ENCODE measurements at places on chromosomes 11 and 22.

DNA sequence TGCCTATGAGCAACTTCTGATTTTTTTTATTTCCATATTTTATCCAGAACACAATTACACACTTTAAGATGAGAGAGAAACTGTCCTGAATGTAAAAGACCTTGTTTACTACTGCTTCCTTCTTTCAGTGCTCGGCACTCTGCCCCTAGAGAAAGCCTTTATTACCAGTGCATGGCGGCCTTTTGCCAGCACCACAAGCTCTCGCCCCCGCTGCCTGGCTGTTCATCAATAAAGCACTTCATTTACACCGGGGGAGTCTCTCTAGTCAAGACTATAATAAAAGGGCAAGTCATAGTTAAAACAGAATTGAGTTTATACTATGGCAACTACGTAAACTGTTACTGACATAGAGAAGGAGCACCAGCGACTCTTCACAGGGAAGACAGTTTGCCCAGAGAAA is 259.5 kb downstream of the CADM1 start:
- DNase-seq: no peak

DNA sequence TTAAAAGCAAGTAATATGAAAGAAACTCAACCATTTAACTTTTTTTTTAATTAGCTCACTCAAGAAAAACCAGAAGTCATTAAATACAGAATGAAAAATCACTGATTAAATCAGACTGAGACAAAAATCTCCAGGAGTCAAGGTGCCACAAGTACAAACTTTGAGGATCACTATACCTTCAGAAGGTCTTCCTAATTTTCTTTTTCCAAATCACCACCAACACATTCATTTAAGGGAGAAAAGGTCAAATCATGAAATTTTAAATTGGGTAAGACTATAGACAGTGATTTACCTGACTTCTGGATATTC is 32.3 kb downstream of the PITPNB start:
- DNase-seq: no peak

GRCh38 chr22:35596821-35597220 is 20.3 kb downstream of the MB start:
- DNase-seq: no peak

DNA sequence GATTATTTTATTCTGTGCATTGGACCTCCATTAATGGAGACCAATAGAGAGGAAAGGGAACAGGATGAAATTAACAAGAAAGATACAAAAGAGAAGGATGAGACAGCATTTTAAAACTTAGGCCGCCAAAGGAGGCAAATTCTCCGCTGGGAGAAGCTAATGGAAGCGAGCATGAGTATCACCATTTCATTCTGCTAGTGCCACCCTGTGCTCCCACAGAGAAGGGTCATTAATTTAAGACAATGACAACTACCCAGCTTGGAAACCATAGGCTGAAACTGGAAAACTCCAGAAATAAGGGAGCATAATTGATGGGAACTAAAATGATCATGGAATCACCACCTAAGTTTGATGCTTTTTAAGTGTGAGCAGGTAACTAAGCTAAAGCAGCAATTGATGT is 69.2 kb downstream of the SLC36A4 start:
- DNase-seq: no peak

DNA sequence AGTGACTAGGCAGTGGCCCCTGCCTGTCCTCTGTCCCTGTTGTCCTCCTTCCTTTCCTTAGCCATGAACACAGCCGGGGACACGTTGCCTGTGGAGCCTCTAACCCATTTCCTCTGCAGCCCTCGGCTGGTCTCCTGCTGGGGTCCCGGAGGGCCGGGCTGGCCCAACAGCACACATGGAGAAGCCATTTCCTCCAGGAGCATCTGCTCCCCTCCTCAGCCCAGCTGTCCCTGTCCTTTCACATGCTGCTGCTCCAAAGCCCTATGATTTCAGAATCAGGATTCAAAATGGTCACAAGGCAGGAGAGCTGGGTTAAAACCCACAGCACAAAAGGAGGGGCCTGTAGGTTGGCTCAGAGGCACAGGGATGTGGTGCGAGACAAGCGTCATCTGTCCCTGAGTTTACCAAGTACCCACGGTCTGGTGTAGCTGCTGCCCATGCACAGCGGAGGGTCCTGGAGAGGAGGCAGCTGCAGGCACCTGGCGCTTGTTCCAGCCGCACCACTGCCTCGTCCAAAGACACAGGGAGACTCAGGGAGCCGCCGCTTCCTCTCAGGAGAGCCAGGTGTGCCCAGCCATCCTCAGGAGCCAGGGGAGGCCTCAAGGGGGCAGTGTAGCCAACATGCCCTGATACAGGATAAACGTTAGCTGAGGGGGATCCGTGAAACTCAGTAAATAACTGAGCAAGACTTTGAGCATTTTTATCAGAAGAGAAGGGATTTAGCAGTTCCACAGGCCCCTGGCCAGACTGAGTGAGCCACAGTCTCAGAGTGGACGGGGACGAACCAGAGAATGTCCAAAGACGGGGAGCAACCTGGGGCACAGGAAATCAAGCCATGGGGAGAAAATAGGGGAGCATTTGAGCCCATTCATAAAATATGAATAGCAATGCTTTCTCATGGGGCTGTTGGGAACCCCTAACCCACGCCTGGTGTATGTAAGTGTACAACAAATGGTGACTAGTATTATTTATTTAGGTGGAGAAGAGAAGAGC is 3.9 kb upstream of the VSIG10L2 start:
- DNase-seq: no peak

DNA sequence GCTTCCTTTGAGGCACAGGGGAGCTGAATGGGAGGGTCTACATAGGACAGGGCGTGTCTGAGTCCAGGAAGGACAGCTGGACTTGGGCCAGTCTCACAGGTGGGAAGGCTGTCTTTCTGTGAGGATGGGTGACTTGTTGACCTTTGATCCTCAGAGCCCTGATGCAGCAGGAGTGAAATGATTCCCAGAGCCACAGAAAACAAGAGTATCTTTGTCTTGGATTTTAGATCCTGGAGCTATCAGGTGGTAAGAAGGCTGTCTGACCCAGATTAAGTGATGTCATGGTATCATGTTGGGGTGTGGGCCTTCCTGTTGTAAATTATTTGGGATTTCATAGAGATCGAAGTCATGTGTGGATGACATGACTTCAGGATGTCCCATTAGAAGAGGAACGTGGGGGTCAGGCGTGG is 15.0 kb downstream of the PTPRJ start:
- DNase-seq: no peak

DNA sequence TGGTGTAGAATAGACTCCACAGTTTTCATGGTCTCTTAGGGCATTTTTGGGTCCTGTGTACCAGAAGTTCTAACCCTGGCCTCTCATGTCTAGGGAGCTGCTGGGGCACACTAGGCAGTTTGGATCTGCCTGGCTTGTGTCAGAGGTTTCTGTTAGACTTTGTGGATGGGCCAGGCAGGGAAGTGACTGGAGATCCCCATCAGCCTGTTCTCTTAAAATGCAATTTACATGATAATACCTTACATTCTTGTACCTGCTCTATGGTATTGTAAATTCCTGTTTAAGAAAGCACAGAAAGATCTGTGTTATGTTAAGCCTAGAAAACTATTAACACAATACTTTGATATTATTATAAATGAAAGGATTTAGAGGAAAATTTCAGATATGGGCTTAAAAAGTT is 104.0 kb downstream of the ARHGAP42 start:
- DNase-seq: no peak

DNA sequence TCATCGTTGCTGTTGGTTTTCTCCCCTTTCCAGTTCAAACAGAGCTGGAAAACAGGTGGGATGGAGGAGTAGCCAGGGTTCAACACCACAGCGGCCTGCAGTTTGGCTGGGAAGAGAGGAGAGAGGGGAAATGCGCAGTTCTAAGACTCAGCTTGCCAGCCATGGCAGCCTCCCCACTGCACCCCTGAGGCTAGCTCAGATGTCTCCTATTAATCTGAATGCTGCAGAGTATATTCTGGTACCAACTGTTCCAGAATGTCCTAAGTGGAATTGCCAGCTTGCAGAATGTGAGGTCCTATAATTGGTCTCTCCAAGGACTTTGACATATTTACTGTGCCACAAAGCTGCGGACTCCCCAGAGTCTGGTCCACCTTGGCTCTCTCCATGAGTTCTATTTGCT is 32.0 kb downstream of the NEFH start:
- no peak for DNase-seq

DNA sequence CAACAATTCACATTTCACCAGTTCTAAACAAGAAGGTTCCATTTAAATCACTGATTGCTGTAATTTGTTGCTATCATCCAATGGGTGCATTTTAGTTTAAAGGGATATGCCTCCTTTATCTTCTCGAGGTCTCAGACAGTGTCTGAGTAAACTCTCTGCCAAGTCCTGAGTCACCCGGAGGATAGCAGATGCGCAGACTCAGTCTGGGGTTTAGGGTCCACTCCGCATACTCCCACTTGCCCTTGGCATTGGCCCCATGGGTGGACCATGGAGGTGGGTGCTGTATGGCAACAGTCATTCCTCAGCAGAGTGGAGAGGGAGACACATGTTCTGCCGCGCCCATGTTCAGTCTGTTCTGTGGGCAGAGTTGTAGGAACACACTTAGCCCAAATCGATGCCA is 65.4 kb upstream of the CRTAM start:
- DNase-seq: no peak

GRCh38 chr22:39467390-39467895 is 10.6 kb downstream of the MGAT3 start:
- DNase-seq: no peak

GRCh38 chr11:14611939-14612338 is 31.7 kb upstream of the PDE3B start:
- DNase-seq: peak; percentile 26

GRCh38 chr11:48107188-48107704 is 109.4 kb upstream of the OR4B1 start:
- no peak for DNase-seq

DNA sequence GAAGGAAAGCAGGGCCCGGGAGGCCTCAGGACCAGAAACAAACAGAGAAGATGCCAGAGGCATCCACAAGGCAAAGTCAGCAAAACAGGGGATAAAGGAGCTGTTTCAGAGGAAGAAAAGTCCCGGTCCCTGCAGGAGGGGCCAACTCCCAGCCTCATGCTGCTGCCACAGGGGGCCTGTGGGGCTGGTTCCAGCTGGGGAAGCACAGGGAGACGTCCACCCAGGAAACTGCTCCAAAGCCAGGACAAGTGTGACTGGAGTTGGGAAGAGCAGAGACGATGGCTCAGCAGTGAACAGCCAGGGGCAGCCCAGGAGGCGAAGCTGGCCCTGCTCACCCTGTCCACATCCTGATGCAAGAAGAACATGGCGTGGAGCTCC is 454.4 kb downstream of the BRD1 start:
- DNase-seq: no peak

GRCh38 chr22:30555282-30556210 is 9.0 kb upstream of the SEC14L6 start:
- no peak for DNase-seq

GRCh38 chr22:41263704-41264103 is 22.3 kb downstream of the RANGAP1 start:
- DNase-seq: no peak

GRCh38 chr22:38165922-38166593 is 15.6 kb downstream of the PLA2G6 start:
- no peak for DNase-seq

DNA sequence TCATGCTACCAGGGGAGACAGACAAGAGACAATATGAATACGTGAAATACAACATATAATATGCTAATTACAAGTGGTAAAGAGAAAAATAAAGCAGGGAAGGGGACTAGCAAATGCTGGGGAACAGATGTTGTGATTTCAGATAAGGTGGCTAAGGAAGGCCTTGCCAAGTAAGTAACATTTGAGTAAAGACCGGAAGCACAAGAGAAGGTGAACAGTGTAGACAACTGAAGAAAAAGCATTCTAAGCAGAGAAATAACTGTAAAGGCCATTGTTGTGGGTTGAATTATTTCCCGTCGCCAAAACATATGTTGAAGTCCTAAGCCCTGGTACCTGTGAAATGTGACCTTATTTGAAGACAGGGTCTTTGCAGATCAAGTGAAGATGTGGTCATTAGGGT is 63.7 kb upstream of the EED start:
- DNase-seq: peak; percentile 61

DNA sequence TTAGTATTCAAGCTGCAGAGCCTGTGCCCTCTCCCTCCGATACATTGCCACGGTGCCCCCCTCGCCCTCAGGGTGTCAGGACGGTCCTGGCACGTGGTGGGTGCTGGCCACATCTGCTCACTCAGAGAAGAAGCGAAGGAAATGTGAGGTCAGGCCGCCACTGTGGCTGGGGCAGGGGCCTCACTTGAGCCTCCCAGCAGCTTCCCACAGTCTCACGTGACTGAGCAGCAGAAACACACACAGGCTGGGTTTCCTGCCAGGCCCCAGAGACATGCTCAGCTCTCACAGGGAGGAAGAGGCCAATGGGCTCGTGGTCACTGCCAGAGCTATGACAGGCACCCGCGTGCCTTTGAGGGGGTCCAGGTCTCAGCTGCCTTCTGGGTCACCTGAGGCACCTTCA is 37.9 kb upstream of the PRR5 start:
- peak; percentile 91 for DNase-seq

- DNase-seq: no peak
Observed at GRCh38 chr22:26589367-26589844, 526 bp downstream of the TPST2 start.

DNA sequence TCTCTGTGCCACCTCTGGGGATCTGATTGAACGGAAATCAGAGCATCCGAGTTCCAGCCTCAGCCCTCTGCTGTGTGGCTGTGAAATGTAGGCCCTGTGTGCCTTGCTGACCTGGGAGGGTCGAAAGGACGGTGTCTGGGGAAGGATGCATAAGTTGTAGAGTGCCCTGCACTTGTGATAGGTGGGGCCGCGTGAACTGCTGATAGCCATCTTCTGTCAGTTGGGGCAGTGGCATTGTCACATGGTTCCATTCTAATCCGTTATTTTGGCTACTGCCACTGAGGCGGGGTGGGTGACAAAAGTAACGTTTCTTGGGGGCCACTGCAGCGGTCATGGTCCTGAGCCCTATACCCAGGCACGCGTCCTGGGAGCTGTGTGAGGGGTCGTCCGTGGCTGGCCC is 63.4 kb downstream of the LRP5 start:
- DNase-seq: no peak

- no peak for DNase-seq
Observed at GRCh38 chr11:118806400-118806799, 15.4 kb upstream of the DDX6 start.

- DNase-seq: no peak
Observed at GRCh38 chr22:47592791-47593190, 830.3 kb downstream of the TBC1D22A start.

All from KG1 (cell line).